Naive thymus-derived CD8-positive, alpha-beta T cell (primary cell): ENCODE measurements at places on chromosomes 1 and 21. TPM values are rescaled to one million over a fixed set of nuclear protein-coding genes. Genes with fewer than 3 reads are reported as not detected.

DNA sequence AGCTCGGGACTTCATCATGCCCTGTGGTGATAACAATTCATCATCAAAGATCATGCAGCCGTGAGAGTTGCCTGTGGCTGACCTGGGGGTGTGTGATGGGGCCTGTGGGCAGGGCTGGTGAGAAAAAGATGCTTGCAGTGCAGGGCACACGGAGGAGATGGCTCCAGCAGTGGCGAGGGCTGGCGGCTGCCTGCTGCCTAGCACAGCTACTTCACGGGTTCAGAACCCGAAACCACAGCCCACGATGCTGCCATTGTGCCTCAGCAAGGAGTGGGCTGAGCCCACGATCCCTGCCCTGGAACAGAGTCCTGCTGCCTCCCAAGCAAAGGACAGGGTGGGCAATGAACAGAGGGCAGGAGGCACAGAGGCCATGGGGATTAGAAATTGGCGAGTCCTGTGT is 631 bp upstream of the KRTAP10-9 start:
- DNase-seq: no peak

- DNase-seq: no peak
These were observed 105.8 kb upstream of the EDN2 start for GRCh38 chr1:41590331-41590730.

- DNase-seq: no peak
These were observed 100.6 kb downstream of the DISC1 start for GRCh38 chr1:231727171-231727570.

Gene NUDT4B
- total RNA-seq: not detected

GRCh38 chr1:3111348-3112021 is 42.5 kb downstream of the PRDM16 start:
- no peak for DNase-seq

DNA sequence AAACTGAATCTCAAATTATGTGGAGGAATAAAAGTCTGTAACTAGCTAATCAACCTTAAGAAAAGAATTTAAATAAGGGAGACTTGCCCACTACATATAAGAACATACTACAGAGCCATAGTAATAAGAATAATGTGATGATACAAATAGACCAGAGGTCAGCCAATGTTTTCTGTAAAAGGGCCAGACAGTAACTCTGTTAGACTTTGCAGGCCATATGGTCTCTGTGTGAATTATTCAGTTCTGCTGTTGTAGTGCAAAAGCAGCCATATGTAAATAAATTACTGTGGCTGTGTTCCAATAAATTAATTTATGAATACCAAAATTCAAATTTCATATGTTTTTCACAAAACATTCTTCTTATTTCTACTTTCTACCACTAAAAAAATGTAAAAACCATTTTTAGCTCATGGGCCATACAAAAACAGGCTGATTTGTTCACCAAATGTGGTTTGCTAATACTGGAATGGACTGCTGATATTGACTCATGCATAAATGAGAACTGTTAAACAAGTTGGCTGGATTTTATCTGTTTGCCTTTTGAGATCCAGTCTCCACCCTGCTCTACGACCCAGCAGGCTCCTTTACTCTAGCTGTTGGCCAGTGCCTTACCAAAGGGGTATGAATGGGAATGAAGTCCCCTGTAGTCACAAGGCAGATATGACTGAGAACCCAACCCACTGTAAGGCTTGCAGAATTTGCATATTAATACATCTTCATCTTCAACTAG is 98.2 kb upstream of the ZNHIT6 start:
- DNase-seq: no peak

DNA sequence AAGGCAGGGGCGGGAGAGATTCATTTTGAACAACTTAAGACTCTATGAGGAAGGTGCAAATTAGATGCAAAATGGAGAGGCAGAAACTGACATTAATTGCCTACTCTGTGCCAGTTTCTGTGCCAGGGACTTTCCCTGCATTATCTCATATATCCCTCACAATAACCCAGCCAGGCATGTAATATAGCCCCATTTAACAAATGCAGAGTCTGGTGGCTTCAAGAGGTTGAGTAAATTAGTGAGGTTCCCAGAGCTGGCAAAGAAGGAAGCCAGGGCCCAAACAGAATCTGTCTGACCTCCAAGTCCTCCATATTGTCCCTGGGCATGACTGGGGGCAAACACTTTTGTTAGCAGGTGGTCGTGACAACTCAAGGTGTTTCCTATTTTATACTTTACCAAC is 199.8 kb downstream of the ASTN1 start:
- no peak for DNase-seq

Gene TAS1R1
- total RNA-seq: not detected

- no peak for DNase-seq
These were observed 14.0 kb downstream of the ZNF644 start for GRCh38 chr1:91007827-91008226.

GRCh38 chr1:38474738-38475623 is 384.6 kb downstream of the RRAGC start:
- DNase-seq: no peak

- no peak for DNase-seq
These were observed 701 bp downstream of the DEDD start for GRCh38 chr1:161131523-161132409.

Gene ANGPTL7
- total RNA-seq: not detected

GRCh38 chr1:9086045-9086444 is 16.6 kb upstream of the SLC2A5 start:
- DNase-seq: no peak

DNA sequence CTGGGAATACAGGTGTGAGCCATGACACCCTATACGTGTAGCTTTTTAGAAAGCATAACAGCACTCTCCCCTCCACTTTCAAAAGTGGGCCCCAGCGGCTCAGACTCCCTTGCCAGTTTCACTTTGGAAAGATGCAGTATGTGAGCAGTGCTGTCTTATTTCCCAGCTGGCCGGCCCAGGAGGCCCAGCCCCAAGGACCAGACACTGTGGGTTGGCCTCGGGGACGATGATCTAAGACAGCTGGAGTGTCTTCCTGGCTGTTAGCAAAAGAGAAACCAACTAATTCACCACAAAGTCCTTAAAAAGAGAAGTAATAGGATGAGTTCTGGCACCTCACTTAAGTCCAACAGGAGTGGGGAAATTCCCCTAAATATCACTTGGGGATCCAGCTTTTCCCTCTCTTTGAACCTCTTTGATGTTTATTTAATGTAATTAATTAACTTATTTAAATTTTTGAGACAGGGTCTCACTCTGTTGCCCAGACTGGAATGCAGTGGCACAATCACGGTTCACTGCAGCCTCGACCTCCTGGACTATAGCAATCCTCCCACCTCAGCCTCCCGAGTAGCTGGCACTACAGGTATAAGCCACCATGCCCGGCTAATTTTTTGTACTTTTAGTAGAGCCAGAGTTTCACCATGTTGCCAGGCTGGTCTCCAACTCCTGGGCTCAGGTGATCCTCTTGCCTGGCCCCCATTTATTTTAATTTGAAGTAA is 17.6 kb upstream of the CLIC4 start:
- no peak for DNase-seq
